Airway epithelial cell (primary cell): ENCODE measurements at places on chromosomes 6 and 20. TPM values are rescaled to one million over a fixed set of nuclear protein-coding genes. Genes with fewer than 3 reads are reported as not detected.

The GUCA1A gene
- total RNA-seq = 0.07 TPM in 1 of 2 replicates, not detected in the other

The SMIM29 gene
- total RNA-seq = 18.2 and 19.2 TPM in 2 replicates

The TASP1 gene
- total RNA-seq = 7.3 and 10.2 TPM in 2 replicates

The CCR6 gene
- total RNA-seq = not detected in 2 replicates

The LGSN gene
- total RNA-seq = not detected in 2 replicates

The GABRR1 gene
- total RNA-seq = not detected in 2 replicates

The CYP24A1 gene
- 4.6 and 6.3 TPM in 2 replicates for total RNA-seq

The TBPL1 gene
- 15.0 and 23.5 TPM in 2 replicates for total RNA-seq
